ENCODE measurements at places on chromosomes 3 and 15.

DNA sequence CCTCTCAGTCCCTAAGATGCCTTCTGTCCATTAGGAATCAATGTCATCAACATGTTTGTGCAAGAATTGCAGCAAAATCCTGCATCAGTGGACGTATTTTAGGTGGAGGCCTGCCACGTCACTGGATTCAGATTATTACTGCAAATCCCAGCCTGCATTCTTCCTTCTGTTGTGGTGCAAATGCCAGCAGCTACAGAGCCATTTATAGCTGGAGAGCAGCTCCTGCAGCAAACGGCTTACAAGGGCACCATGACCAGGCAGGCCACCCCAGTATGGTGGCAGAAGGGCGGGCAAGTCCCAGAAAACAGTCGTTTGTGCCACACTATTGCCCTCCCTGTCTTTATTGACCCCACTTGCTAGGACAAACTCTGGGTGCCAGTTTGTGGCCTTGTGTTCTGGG, 74.7 kb downstream of the SNRK start:
- no peak for DNase-seq

DNA sequence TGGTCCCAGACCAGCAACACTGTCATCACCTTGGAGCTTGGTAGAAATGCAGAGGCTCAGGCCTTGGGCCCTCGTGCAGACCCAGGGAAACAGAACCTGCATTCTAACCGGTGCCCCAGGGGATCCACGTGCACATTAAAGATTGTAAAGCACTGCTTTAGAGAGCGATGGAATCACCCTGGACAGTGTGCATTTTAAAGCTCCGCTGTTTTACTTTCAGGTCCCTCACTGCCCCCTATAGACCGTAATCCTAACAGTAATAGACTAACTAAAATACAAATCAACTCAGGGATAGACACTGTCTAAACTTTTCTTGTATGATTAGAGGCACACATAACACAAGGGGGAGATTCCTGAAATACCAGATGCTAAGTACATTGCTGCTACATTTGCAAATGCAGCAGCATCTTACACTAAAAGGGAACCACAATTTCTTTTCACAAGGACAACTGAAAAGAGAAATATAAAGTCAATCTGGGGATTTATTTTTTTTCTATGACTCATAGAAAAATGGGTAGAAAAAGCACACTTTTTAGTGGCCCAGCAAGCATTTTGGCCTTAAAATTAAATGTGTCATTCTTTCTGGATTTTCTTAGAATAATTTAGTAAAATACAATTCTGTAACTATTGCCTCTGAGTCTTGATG, 10.5 kb upstream of the SH3GL3 start:
- DNase-seq: no peak

DNA sequence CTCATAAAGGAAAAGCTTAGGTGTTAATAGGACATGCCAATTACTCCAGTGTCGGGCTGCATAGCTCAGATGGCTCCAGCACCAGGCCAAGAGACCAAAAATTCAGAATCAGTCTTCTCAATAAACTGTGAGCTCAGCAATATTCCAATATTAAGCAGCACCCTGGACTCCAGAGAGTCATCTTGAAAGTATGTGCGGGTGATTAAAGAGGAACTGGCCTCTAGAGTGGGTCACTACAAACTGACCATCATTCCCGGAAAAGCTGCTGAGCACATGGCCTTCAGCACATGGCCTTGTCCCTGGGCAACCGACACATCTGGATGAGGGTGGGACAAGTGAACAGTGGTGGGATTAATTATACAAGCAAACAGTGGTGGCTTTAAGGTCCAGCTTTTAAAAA, 59.0 kb downstream of the MAGI1 start:
- no peak for DNase-seq

DNA sequence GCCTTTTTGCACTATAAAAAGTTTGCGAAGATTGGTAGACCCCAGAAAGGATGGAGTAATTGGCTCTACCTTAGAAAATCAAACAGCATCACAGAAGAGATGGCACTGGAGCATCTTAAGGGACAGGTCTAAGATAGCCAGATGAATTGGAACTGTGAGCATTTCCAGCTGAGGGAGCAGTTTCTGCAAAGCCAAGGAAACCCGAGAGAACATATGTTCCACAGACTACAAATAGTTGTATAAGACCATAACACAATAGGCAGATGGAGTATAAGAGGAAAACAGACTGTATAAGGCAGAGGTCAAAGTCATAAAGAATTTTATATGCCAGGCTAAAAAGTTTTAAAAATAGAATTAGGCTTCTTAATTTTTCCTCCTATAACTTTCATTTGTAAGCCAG, 46.0 kb downstream of the TSC22D2 start:
- DNase-seq: no peak

- DNase-seq: no peak
These were observed 44.8 kb upstream of the RPL32 start for GRCh38 chr3:12886106-12886679.

DNA sequence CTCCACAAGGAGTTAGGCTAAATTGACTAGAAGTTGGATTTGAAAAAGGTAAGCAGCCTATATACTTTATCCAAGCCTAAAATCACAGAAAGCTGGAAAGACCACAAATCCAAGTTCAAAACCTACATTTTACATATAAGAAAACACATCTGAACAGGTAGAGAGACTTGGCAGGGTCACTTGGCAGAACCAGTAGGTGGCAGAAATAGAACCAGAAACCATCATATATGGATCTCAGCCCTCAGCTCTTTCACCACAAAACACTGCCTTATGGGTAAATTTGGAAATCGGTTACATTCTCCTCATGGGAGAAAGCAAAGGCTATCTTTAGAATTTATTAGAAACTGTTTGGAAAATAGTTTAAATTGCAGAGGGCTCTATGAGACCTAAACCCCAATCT, 44.2 kb downstream of the MKRN2 start:
- no peak for DNase-seq

DNA sequence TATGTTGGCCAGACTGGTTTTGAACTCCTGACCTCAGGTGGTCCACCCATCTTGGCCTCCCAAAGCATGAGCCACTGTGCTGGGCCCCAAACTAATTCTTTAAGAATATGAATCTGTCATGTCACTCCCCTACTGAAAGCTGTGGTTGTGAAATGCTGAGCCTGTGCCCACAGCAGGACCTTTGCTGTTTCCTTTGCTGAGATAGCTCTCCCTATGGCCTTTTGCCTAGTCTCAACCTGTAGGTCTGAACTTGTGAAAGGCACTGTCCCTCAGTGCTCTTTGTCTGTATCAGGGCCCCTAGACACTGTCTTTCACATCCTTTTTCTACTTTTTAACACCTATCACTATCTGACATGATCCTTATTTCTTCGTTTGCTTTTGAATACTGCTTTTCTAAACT, 62.7 kb upstream of the CCR4 start:
- DNase-seq: peak; percentile 54

DNA sequence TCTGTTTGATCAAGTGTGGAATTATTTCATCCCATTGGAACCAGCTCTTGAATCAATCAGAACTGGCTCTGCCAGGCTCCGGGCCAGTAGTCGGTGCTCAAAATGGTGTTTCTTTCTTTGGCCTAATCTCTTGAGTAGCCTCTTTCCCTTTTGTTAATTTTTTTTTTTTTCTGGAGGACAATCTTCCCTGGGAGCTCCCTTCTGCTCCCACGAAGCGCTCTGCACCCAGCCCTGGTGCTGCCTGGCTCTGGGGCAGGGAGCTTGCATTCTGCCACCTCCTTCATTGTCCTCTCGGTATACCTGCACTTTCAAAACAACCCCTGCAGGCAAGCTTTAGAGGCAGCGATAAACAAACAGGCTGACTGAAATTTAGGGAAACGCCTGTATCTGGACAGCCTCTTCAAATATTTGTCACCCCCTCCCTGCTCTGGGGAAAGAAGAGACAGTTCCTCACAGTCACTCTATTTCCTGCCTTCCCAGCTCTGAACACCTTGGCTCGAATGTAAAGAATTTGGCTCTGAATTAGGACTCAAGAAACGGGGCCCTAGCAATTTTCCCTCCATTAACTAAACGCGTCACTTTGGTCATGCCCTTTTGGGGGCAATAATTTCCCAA, 1.1 kb upstream of the THSD4 start:
- no peak for DNase-seq

GRCh38 chr15:38072348-38073177, 138.1 kb downstream of the TMCO5A start:
- peak; percentile 50 for DNase-seq

- DNase-seq: no peak
These were observed 71.0 kb upstream of the NR2E3 start for GRCh38 chr15:71739355-71739754.

DNA sequence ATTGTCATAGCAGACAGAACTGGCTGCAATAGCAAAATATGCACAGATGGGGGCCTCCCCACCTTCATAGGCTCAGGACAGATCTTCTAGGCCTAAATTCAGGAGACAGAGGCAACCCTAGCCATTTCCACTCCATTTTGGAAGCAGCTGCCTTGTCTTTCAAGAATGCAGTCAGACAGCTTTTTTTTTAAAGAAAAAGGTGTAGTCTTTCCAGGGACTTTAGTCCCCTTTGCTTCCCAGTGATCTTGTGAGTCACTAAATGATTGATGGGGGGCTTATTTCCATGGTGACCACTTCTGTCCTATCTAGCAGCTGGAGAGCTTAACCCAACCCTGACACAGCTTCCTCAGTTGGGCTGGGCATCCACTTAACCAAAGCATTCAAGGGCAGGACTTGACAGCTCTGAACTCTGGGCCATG, 165.9 kb downstream of the TPRG1 start:
- DNase-seq: no peak

- DNase-seq: no peak
These were observed 348.1 kb downstream of the LSAMP start for GRCh38 chr3:116097226-116097625.

- DNase-seq: no peak
These were observed 395.3 kb downstream of the IL5RA start for GRCh38 chr3:2714834-2715233.

GRCh38 chr15:75203017-75203907, 1.6 kb downstream of the C15orf39 start:
- no peak for DNase-seq

DNA sequence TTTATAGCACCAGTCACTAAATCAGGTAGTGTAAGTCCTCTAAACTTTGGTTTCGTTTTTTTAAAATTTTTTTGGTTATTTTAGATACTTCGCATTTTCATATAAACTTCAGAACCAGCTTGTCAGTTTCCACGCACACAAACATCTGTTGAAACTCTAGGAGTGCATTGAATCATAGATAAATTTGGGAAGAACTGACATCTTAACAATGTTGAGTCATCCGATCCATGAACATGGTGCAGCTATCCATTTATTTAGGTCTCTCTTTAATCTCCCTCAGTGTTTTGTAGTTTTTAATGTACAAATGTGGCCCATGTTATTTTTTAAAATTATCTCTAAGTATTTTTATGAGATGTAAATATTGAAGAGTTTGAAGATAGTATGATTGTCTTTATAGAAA, 17.7 kb downstream of the TICRR start:
- DNase-seq: no peak

GRCh38 chr3:187223799-187224198, 26.5 kb downstream of the RTP1 start:
- DNase-seq: no peak

DNA sequence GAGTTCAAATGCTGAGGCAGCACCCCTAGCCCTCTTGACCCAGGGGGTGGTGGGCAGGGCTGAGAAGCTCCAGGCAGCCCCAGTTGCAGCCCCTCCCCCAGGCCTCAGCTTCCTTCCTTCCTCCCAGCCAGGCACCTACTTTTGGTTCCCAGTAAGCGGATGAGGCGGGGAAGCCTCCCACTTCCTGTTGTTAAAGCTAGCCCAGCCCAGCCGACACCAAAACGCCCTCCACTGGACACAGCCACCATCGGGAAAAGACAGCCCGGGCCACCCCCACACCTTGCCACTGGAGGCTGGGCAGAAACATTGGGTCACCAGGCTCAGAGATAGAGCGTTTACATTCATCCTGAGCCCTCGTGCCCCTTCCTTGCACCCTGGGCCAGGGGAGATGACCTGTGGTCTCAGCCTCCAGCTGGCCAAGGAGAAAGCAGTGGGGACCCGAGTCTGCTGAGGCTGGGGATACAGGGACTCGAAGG, 3.5 kb downstream of the DUSP7 start:
- peak; percentile 63 for DNase-seq

DNA sequence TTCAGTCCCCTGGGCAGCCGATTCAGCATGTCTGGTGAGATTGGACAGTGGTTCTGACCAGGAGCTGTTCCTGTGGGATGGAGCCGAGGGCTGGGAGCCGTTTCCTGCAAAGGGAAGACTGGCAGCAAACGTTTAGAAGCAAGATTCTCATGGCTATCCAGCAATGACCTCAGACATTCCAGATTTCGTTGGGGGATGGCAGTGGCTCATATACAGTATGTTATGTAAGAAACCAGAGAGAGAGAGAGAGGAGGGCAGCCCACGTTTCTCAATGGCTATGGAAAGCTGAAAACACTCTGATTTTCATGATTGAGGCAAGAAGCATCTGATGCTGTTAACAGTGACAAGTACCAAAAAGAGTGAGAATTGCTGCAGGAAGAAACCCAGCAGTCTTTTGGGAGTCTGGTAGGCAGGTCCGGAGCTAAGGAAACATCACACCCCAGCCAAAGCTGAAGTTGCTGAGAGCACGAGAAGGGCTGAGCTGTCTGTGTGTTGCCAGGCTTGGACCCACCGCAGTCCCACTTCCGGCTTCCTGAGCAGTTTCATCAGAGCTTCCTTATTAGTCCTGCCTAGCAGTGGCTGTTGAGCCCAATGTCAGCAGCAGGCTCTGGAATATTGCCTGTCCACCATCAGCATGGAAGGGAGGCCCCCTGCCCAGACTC, 25.6 kb upstream of the VPS8 start:
- DNase-seq: peak; percentile 38
